ENCODE measurements at places on chromosomes 16 and 17. TPM values are rescaled to one million over a fixed set of nuclear protein-coding genes. Genes with fewer than 3 reads are reported as not detected.

ZNF276 gene
- total RNA-seq, result 10.4 TPM

NGFR gene
- not detected for total RNA-seq

HAGHL gene
- total RNA-seq, result 10.6 TPM

GRIN2A gene
- total RNA-seq, result 3.4 TPM

ZFP3 gene
- total RNA-seq, result 1.4 TPM

RHBDL3 gene
- not detected for total RNA-seq

CEP295NL gene
- total RNA-seq, result 1.5 TPM

MYH3 gene
- 0.45 TPM for total RNA-seq

TMC7 gene
- total RNA-seq, result 1.5 TPM

TBCD gene
- total RNA-seq, result 80.3 TPM

CHAD gene
- total RNA-seq, result not detected

TSPOAP1 gene
- total RNA-seq, result 1.1 TPM

KRTAP4-6 gene
- total RNA-seq, result not detected

PROCA1 gene
- total RNA-seq, result 0.49 TPM
